Cerebellar nuclear complex (tissue), 1 donor: ENCODE measurements at places on chromosomes 3 and 15.

DNA sequence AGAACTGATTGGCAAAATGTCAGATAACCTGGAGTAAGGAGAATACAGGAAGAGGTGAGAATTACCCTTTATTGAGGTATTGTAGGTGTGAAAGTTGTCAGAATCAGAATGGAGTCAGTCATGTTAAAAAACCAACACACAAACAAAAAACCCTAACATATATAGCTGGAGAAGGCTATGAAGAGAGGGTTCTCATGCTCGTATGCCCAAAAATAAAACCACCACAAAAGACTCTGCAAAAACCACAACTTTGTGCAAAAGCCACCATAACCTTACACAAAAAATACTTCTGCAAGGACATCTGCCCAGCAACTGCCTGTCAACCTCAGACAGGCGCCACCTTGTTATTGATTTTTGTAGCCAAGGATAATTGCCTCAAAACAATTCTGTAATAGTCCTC lies 136.0 kb downstream of the CD47 start:
- no peak for DNase-seq

- no peak for DNase-seq
Measured at GRCh38 chr15:39344662-39345141, 236.2 kb upstream of the THBS1 start.

- DNase-seq, result no peak
Measured at GRCh38 chr3:27963519-27963918, 241.4 kb upstream of the EOMES start.

- no peak for DNase-seq
Measured at GRCh38 chr3:196238612-196239560, 22.6 kb downstream of the SLC51A start.

- no peak for DNase-seq
Measured at GRCh38 chr15:45121020-45121419, 6.9 kb downstream of the DUOXA2 start.

GRCh38 chr3:77065750-77066149 lies 25.9 kb downstream of the ROBO2 start:
- DNase-seq, result no peak

DNA sequence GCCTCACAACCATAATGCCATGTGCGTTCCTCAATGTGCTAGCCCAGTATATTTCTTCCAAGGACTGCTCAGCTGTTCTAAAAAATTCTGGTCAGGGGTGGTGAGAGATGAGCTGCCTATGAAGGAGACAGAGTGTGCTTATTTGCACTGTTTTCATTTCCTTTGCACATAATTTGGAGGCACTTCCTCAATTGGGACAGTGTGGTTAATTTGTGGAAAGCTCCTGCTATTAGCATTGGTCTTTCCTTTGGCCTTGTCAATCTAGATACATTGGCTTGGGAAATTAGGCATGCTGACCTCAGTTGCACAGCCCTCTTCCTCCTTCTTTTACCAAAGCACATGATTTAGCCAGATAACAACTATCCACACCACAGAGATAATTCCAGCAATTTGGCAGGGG lies 9.4 kb downstream of the FAM81A start:
- DNase-seq, result no peak

GRCh38 chr3:102269406-102269805 lies 165.4 kb upstream of the ZPLD1 start:
- no peak for DNase-seq

DNA sequence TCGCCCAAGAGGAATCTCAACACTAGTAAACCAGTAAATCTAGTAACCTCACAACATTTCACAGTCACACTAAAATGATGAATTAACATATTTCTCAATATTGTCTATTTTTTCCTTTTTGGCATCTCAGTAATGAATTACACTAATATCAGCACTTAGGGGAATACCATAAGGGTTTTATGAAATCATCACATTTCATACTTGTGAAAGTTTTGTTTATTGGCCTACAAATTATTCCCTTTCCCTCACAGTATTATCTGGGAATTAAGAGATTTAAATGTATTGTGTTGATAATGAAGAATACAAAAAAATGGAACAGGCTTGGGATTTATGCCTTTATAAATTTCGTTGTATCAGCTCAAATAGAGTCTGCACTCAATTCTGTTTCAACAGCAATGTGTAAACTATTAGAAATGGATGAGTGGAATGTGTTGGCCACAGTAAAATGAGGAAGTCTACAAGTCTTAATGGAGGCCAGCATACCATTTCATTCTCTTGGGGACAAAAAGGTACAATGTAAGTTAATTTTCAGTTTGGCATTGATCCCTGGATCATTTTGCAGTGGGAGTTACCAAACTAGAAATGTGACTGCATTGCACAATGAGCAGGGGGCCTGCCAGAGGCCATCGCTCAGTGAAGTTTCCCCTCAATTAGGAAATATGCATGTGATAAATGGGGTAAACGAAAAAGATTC lies 195.4 kb downstream of the FMN1 start:
- no peak for DNase-seq

DNA sequence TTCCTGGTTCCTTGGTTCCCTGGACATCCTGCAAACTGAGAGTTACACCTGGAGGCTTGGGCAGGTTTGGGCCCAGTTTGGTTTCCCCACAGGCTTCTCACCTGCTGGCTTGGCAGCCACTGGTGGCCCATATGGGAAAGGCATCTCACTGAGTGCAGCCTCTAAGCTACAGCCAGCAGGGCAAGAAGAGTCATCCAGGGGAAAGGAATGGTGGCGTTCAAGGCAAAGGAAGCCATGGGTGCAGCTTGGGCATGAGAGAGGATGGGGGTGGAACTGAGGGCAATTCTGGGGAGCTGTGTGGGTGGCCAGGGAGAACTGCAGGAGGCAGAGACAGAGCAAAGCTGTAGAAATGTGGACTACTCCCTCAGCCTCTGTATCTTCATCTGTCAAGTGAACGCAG lies 106.4 kb downstream of the EPHB1 start:
- peak; percentile 15 for DNase-seq

GRCh38 chr3:4533489-4534443 lies 40.6 kb downstream of the ITPR1 start:
- no peak for DNase-seq

DNA sequence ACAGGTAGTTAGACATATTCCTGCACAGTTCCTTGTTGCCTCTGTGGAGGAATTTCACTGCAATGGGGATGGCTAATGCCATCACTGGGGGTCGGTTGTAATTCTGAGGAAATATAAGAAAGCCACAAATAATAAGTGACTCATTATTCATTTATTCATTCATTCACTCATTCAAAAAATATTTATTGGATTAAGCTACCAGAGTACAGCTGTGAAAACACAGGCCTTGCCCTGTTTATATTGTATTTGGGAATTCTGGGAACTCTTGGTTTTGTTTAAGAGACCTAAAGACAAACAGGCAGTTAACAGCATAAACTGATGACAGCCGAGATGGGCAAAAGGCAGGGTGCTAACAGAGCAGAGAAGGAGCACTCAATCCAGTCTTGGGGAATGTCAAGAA lies 23.6 kb downstream of the PTX3 start:
- DNase-seq, result no peak

GRCh38 chr3:195859061-195859845 lies 47.5 kb upstream of the MUC4 start:
- no peak for DNase-seq

GRCh38 chr3:150396956-150397550 lies 11.0 kb upstream of the TSC22D2 start:
- DNase-seq, result no peak

DNA sequence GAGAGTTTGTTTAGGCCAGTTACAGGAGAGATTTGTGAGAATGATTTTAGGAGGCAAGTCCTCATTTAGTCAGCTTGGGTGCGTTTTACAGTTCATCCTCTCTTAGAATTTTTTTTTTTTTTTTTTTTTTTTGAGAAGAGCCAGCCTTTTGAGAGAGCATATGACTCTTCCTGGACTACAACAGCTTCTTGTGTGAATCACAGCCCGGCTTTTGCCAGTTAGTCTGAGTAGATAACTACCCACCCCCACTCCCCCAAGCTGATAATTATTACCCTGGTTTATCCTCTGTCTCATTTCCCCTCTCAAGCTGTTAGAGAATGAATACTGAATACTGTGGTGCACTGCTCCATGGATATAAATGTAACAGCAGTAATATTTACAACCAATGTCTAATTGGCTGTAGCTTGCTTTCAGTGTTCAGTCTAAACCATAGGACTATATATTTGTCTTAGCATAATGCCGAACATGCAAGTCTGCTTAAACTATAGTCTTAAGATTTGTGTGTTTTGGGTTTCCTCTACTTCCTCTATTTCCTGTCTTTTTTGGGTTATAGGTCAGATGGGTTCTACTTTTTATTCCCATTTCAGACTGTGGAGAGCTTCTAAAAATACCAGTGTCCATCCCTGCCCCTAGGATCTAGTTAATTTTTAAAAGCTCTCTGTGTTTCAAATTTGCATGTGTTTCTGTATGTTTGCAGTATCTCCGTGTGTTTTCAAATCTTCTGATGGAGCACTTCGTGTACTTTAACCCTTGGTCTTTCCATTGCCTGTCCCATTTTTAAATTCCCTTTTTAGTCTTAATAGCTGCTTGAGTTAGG lies 8.0 kb downstream of the CHD2 start:
- no peak for DNase-seq

DNA sequence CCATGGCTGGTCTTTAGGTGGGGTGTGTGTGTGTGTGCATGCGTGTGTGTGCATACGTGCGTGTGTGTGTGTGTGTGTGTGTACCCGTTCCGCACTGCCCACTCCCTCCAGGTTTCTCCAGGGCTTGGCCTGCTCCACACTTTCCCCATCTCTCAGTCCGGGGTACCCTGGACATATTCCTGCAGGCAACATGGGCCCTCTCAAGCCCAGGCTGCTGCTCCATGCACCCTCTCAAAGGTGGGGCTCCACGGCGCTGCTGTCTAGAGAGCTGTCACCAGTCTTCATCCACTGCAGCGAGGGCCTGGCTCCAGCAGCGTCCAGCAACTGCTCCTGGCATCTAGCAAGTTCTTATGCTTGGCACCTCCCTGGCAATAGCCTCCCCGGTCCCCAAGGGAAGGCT lies 86.1 kb downstream of the ATP10A start:
- no peak for DNase-seq

- DNase-seq, result no peak
Measured at GRCh38 chr3:141789281-141789680, 26.1 kb downstream of the GRK7 start.

DNA sequence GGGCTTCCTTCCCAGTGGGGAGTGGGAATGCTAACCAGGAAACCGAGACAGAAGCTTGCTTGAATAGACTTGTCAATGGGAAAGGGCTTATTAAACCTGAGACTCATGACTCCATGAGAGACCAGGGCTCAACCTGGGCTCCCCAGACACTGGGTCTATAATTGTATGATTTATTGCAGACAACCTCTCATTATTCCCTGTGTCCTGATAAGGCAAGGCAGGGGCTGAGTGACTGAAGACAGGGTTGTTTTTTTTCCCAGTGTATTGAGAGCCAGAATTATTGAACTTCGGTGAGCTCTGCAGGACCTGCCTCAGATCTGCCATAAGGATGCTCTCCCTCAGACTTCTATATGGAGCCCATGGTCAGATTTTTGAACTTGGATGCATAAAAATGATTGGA lies 79.5 kb upstream of the KLHL25 start:
- DNase-seq, result no peak

DNA sequence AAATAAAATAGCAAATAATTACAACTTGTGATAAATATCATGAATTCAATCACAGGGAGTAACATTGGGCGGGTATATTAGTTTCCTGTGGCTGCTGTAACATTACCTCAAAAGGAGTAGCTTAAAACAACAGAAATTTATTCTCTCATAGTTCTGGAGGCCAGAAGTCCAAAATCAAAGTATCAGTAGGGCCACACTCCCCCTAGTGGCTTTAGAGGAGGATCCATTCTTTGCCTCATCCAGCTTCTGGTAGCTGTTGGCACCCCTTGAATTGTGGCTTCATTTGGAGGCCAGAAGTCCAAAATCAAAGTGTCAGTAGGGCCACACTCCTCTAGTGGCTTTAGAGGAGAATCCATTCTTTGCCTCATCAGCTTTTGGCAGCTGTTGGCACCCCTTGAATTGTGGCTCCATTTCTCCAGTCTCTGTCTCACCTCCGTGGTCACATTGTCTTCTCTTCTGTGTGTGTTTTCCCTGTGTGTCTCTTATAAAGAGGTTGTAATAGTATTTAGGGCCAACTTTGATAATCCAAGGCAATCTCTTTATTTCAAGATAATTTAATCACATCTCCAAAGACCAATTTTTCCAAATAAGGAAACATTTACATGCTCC lies 3.1 kb upstream of the CFAP20DC start:
- no peak for DNase-seq

- DNase-seq, result no peak
Measured at GRCh38 chr3:171173736-171174135, 147.2 kb upstream of the SLC2A2 start.

DNA sequence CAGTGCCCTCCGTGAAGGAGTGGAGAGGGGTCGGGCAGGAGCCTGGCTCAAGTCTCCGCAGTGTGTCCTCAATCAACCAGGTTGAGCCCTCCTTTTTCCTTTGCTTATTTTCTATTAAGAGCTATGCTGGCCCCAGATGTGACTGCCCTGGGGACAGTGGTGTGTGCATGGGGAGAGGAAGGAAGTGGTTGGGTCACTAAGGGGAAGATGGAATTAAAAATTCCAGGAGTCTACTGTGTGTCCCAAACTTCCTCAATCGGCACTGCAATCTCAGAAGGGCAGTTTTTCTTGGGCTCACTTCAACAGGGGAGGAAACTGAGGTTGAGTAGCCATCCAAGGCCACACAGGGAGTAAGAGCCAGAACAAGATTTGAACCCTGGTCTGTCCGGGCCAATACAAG lies 13.7 kb upstream of the GRIP2 start:
- DNase-seq, result no peak
